ENCODE measurements at places on chromosomes 11 and 22. TPM values are rescaled to one million over a fixed set of nuclear protein-coding genes. Genes with fewer than 3 reads are reported as not detected.
A peak's percentile ranks its signal among the peaks of the same experiment; 100 is the strongest.

DNA sequence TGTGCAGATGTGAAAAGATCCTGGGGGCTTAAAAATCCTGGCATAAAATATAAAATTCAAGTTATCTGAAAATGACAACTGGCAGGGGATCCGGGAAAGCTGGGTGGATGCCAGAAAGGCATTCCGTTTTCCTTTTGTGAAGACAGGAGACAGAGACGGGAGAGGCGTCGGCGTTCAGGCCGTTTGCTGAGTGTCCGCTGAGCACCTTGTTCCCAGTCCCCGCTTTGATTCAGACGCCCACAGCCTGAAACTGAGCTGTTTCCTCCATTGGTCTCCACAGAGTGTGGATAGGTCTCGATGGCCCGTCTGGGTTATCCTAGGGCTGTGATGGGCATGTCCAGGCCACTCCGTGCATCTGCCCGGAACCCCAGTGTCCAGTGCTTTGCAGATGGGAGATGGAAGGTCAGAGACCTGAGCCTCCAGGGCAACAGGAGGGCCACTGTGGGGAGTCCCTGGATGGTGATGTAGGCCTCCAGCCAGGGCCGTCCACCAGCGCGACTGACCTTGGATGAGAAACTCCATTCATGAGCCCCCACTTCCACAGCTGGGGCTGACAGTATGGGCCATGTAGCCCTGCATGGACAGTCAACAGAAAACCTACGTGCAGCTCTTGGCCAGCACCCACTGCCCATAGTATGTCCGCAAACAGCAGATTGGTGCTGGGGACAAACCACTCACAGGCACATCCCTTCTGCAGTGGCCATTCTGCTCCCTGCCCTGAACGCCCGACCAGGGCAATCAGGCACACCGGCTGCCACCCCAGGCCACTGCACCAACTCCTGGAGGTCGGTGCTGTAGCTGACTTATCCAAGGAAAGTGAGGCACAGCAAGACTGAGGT is 11.6 kb downstream of the MRGPRF start:
- DNase-seq, result peak; percentile 21

GRCh38 chr22:23219822-23220484 is 39.6 kb downstream of the BCR start:
- DNase-seq, result no peak

Gene BBOX1
- total RNA-seq, result not detected

Gene MLC1
- total RNA-seq, result not detected

Gene OR52E2
- not detected for total RNA-seq
